ENCODE measurements at places on chromosomes 3 and 15.
A peak's percentile ranks its signal among the peaks of the same experiment; 100 is the strongest.

DNA sequence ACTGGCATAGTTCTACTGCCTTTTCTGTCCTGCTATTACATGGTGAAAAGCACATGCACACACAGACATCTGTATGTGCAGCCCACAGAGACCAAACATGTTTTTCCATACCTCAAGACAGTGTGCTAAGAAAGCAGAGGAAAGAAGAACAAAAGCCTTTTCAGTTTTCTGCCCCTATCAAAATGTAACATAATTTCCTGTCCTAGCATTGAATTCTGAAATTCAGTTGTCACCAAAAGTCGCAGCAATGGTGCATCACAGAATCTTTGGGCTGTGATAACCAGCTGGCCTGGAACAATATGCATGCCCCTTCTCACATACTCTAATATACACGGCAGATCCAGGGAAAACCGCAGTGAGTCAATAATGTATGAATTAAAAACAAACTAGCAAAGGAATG, 153.8 kb upstream of the RAP2B start:
- no peak for DNase-seq

GRCh38 chr15:60999771-61000170, 229.3 kb downstream of the RORA start:
- no peak for DNase-seq

GRCh38 chr3:68239542-68239941, 585.1 kb upstream of the SUCLG2 start:
- DNase-seq, result no peak

- peak; percentile 70 for DNase-seq
Measured at GRCh38 chr3:151431940-151432339, 28.9 kb downstream of the IGSF10 start.

GRCh38 chr3:25558796-25559195, 105.9 kb downstream of the TOP2B start:
- DNase-seq, result peak; percentile 38

DNA sequence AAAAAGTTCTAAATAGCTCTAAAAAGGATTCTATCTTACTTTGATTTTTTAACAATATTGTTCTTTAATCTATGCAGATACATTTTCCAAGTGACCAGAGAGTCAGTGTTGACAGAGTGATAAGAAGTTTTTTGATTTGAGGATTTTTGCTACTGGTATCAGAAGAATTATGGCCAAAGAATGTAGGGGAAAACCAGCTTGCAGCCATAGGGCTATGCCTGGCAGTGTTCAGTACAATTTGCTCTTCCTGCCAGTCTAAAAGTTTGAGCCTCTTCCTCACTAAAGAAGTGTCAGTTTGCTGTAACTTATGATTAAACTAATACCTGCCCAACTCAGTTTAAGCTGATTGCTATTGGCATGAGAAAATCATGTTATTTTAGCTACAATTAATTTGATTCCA, 35.3 kb upstream of the FSIP1 start:
- no peak for DNase-seq

DNA sequence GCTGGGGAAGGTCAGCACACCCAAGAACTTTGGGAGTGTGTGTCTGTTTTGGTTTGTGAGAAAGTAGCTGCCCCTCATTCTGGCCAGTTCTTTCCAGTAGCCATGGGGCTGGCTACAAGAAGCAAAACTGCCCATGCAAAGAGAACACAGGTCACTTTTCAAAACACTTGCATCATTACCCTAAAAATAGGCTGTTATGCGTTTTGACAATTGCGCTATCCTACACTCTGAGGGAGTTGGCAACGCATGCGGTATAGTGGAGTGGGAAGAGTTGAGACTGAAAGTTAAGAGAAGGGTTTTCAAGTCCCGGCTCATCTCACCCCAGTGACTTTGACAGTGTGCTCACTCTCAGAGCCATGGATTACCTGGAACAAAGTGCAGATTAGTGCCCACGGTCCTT, 41.8 kb upstream of the MYZAP start:
- DNase-seq, result no peak

GRCh38 chr3:9676785-9677184, 26.8 kb upstream of the CPNE9 start:
- DNase-seq, result no peak

- no peak for DNase-seq
Measured at GRCh38 chr3:30733209-30733608, 126.8 kb downstream of the TGFBR2 start.

GRCh38 chr15:89206908-89207331, 14.5 kb downstream of the RLBP1 start:
- DNase-seq, result peak; percentile 69

DNA sequence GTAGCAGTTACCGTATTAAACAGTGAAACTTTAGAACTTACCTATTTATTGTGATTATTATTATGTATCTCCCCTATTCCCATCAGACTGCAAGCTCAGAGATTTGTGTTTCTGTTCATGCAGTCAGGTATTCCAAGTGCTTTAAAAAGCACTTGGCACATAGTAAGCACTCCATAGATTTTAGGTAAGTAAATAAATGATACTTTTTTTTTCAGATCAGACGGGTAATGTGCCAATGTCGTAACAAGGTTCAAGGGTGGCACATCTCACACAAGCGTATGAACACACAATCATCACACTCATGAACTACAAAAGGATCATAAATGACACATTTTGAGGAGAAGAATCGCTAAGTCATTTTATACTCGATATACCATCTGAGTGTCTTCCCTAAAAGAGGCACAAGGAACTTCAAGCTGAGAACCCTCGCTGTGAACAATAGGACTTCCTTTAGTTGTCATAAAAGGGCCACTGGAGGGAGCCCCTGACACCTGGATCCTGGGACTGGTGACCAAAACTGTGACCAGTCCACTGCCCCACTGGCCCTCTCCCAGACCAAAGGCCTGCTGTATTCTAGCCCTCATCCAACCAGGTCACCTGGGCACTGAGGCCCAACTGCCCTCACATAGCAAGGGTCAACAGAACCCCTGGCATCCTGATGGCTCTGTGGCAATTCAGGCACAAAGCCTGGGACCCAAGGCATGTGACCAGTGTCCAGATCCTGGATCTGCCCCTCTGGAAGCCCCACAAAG, 32.1 kb downstream of the KIF9 start:
- peak; percentile 47 for DNase-seq

DNA sequence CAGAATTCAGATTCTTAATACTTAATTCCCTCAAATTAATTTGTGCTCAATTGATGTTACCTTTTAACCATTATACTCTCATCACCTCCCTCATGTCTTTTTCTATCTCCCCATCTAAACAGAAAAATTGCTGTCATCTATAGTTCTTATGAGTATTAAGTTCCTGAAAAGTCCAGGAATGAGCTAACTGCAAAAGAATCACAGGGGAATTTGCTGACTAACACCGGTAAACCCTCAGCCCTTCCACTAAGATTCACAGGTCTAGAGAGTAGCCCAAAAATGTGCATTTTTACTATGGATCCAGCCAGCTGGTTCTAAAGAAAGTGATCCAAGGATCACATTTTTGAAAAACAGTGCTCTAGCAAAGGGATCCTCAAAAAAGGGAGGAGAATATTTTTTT, 67.0 kb downstream of the SETD2 start:
- DNase-seq, result peak; percentile 75

GRCh38 chr3:74267588-74268184, 346.8 kb downstream of the CNTN3 start:
- DNase-seq, result peak; percentile 60

DNA sequence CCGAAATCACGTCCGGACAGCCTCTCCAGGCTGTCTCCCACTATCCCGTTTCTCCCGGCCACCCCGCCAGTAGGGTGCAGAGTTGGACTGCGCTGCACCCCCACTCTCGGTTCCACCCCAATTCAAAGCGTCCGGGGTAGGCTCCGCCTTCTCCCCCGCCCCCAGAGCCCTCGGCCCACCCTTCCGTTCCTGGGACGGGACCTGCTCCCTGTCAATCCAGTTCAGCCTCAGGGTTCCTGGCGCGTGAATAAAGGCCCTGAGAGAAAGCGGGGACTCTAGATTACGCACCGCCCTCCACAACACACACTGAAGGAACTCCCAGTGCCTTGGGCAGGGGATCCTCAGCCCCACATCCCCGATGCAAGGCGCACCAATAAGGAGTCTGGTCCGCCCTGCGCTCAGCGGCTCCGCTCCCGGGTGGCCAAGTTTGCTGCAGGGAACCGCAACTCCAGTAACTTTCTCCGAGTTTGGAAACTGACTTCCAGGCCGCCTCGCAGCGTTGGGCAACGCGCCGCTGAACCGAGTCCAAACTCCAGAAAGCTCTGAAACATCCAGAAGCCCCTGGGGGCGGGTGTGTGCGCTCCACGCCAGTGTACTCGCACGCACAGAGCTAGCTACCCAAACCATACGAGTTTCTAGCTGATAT, 1.9 kb downstream of the ADAMTS9 start:
- DNase-seq, result peak; percentile 68

DNA sequence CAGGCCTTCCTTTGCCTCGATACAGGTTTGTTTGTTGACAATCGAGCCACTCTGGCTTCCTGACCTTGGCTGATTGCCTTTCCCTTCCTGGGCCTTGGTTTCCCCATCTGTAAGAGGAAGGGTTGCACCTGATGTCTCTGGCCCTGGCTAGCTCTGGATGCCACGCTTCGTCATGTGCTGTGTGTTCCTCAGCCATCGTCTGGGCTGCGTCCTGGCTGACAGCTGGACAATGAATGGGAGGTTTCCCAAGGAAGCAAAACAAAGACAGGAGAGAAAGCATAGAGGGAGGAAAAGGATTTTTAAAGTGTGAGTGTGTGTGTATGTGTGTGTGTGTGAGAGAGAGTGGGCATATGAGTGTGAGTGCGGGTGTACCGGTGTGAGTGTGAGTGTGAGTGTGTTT, 65.2 kb upstream of the HACD2 start:
- no peak for DNase-seq

- no peak for DNase-seq
Measured at GRCh38 chr15:29138260-29138659, 131.4 kb downstream of the NSMCE3 start.

DNA sequence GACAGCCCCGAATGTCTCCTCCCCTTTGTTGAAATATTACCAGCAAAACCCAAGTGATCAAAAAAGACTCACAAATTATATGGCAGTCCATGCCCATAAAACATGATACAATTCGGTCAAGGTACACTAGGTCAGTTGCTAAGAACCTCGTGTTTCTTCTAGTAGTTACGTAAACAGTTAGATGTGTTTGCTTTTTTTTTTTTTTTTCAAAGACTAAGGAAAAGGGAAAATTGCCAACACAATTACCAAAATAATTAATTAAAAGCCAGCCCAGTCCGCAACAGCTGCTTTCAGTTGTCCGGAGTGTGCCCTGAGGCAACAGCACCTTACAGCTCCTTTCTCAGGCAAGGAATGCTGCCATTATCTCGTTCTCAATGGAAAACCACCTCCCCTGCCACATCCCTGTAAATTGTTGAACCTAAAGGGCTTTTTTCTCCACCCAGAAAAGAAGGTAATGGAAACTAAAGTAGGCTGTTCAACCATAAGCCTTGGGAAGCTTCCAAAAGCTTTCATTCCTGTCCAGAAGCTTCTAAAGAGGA, 129.2 kb upstream of the TSC22D2 start:
- no peak for DNase-seq

GRCh38 chr3:35974872-35975271, 335.5 kb downstream of the ARPP21 start:
- no peak for DNase-seq

DNA sequence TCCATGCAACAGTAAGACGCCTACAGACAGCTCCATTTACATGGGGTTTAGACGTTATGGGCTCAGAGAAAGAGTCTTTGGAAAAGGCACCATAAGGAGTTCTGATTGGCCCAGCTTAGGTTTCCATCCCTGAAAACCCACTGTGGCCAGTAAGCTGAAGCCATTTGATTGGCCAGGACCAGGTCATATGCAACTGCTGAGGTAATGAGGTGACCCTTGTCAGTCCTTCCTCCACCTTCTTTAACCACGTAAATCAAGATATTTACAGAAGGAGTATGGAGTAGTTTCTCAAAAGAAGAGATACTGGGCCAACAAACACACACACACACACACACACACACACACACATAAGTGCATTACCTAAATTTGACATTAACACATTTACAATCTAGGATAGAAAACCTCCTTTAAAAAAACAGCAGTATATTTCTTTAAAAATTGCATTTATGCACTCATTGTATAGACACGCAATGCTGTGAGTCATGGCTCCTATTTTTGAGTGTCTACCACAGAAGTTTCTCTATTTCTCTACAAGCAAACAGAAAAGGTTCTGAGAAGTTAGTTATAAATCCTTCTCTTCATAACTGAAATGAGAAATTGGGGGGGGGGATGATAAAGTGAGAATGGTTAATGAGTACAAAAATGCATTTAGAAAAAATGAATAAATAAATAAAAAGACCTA, 16.3 kb upstream of the MB21D2 start:
- peak; percentile 45 for DNase-seq

DNA sequence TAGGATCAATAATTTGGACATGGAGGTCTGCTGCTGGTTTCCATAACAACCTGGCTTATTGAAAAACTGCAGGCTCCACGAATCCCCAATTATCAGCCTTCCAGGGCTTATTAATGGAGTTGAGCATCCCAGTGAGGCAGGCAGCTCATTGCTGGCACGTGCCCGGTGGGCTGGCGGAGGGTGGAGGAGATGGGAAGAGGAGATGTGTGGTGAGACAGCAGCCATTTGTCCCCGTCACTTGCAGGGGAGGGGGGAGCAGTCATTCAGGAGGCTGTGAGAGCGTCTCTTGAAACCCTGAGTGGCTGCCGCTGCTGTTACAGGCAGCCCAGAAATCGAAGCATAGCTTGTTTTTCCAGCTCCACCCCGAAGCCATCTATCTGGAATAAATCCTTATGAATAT, 70.6 kb downstream of the GAP43 start:
- DNase-seq, result no peak

DNA sequence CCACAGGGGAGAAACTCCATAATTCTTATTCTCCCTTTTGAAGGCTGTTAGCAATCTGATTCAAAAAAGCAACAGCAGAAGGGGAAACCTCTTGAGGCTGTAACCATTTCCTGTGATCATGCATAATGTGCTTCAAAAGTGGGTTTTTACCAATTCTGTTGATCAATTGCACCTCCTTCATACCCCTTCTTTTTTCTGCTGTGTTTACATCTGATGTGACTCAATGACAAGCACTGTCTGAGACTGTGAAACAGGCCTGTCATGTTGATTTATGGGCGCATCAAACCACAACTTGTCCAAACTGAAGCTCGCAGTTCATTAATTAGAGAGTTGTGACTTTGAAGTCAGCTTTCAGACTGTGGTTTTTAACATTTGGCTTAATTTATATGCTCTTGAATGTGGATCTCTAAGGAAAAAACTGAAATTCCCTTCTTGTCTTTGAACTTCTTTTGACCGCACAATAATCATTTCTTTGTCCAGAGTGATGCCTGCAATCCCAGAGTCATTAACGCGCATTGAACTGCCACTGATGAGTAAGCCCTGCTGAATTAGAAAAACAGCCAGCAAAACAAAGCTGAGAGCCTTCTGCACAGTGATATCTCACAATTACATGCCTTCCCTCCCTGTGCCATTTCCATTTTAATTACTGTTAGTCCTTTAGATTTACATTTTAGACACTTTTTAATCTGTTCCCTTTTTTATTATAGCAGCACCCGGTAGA, 532.8 kb downstream of the FOXP1 start:
- DNase-seq, result no peak

GRCh38 chr15:55360256-55360655, 41.2 kb downstream of the PIGB start:
- DNase-seq, result no peak

GRCh38 chr15:99454941-99455788, 110.6 kb upstream of the MEF2A start:
- peak; percentile 97 for DNase-seq

GRCh38 chr15:70259028-70259424, 161.3 kb upstream of the TLE3 start:
- peak; percentile 56 for DNase-seq

GRCh38 chr3:57530071-57530608, 14.0 kb downstream of the DNAH12 start:
- DNase-seq, result peak; percentile 33

- no peak for DNase-seq
Measured at GRCh38 chr3:55648591-55649318, 161.6 kb upstream of the WNT5A start.

- no peak for DNase-seq
Measured at GRCh38 chr3:32592011-32592410, 21.4 kb upstream of the DYNC1LI1 start.
